Heart left ventricle (tissue), 16 donors: ENCODE measurements at places on chromosomes 1 and 21. TPM values are rescaled to one million over a fixed set of nuclear protein-coding genes. Genes with fewer than 3 reads are reported as not detected.
A peak's percentile ranks its signal among the peaks of the same experiment; 100 is the strongest.

- H3K4me3 ChIP-seq, result no peak overlapping the region
- DNase-seq, result no peak
- H3K27me3 ChIP-seq, result no peaks in the 10 kb centered on the region
- no peak overlapping the region for H3K27ac ChIP-seq
- H3K4me1 ChIP-seq, result peaks cover 43% of the 10 kb centered on the region
- no peaks in the 10 kb centered on the region for H3K36me3 ChIP-seq
Observed at GRCh38 chr1:94303005-94303404, 65.6 kb upstream of the ARHGAP29 start.

GRCh38 chr1:36160388-36160948 is 4.5 kb downstream of the MAP7D1 start:
- peak overlapping the region; percentile 56 for H3K4me3 ChIP-seq
- DNase-seq, result no peak
- H3K27ac ChIP-seq, result peak overlapping the region; percentile 87
- H3K36me3 ChIP-seq, result no peaks in the 10 kb centered on the region
- no peaks in the 10 kb centered on the region for H3K27me3 ChIP-seq

- H3K36me3 ChIP-seq, result no peaks in the 10 kb centered on the region
- no peak overlapping the region for H3K4me3 ChIP-seq
- H3K4me1 ChIP-seq, result no peaks in the 10 kb centered on the region
- no peaks in the 10 kb centered on the region for H3K27me3 ChIP-seq
- no peak overlapping the region for H3K27ac ChIP-seq
- no peak for DNase-seq
Observed at GRCh38 chr1:205693421-205693991, 13.2 kb upstream of the SLC45A3 start.

- H3K36me3 ChIP-seq, result peaks cover 4% of the 10 kb centered on the region
- no peaks in the 10 kb centered on the region for H3K27me3 ChIP-seq
- H3K4me3 ChIP-seq, result peak overlapping the region; percentile 87
- H3K27ac ChIP-seq, result peak overlapping the region; percentile 96
- peaks cover 60% of the 10 kb centered on the region for H3K4me1 ChIP-seq
Observed at GRCh38 chr1:70222716-70223235, 1.6 kb downstream of the SRSF11 start.

- H3K27ac ChIP-seq, result no peak overlapping the region
- no peak for DNase-seq
- H3K36me3 ChIP-seq, result no peaks in the 10 kb centered on the region
Observed at GRCh38 chr1:203096566-203096965, 10.8 kb upstream of the MYOG start.

- H3K4me1 ChIP-seq, result no peaks in the 10 kb centered on the region
- H3K4me3 ChIP-seq, result no peak overlapping the region
- no peaks in the 10 kb centered on the region for H3K27me3 ChIP-seq
- DNase-seq, result no peak
- no peaks in the 10 kb centered on the region for H3K36me3 ChIP-seq
- no peak overlapping the region for H3K27ac ChIP-seq
Observed at GRCh38 chr1:77018761-77019160, 151.5 kb downstream of the ST6GALNAC5 start.

DNA sequence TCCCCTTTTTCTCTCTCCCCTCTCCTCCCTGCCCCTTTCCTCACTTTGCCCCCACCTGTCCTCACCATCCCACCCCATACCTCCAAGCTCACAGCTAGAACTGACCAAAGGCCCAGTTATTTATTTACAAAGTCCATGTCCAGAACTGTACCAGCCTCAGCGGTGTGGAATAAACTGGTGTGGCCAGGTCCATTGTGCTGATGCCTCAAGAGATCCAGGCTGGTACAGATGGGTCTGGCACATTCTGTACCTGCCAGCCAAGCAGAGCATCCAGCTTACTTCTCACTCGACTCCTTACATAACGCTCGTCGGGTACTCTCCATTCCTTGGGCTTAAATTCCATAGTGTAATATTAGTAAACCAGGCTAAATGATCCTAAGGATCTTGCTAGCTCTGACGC is 11.8 kb downstream of the PDZK1IP1 start:
- H3K4me1 ChIP-seq, result peaks cover 15% of the 10 kb centered on the region
- H3K4me3 ChIP-seq, result no peak overlapping the region
- no peaks in the 10 kb centered on the region for H3K36me3 ChIP-seq
- no peak for DNase-seq
- no peaks in the 10 kb centered on the region for H3K27me3 ChIP-seq

- H3K27ac ChIP-seq, result no peak overlapping the region
- no peaks in the 10 kb centered on the region for H3K4me1 ChIP-seq
- H3K36me3 ChIP-seq, result no peaks in the 10 kb centered on the region
- DNase-seq, result no peak
Observed at GRCh38 chr1:44545961-44546360, 128.3 kb downstream of the TMEM53 start.

DNA sequence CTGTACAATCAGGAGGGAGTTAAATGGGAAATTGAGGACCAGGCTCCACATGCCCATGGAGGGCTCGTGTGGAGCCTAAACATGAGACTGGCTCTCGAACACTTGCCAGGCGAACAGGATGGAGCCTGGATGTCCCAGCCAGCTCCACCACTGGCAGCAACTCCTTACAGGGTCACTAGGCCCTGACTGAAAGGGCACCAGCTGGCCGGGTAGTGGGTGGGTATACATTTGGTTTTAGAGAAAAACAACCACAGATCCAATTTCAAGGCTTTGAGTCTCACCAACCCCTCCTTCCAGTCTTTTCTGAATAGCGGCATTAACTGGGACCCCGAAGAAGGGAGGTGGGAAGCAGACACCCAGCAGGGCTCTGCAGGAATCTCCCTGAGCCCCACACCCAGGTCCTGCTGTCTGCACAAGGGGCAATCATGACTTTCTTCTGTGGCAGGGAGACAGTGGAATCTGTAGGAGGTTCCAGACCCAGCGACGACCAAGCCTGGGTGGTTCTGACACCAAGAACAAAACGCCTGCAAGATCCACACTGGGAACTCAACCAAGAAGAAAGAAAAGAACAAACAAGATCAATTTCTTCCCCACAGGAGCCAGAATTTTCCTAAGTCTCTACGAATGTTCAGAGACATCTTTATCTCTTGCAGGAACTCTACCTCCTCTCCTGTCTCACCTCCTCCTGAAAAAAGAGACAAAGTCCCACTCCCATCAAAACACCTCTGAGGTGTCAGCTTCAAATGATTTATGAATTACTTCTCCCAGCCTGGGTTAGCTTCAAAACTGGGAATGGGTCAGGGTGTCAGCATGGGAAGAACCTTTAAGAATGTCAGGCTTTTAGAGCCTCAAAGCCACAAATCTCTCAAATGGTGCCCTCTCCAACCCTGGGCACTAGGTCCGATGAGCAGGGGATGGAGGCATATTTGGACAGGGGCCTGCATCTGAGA is 26.5 kb upstream of the SRP9 start:
- H3K4me3 ChIP-seq, result no peak overlapping the region
- no peak overlapping the region for H3K27ac ChIP-seq
- no peak for DNase-seq
- no peaks in the 10 kb centered on the region for H3K27me3 ChIP-seq
- peaks cover 30% of the 10 kb centered on the region for H3K4me1 ChIP-seq

DNA sequence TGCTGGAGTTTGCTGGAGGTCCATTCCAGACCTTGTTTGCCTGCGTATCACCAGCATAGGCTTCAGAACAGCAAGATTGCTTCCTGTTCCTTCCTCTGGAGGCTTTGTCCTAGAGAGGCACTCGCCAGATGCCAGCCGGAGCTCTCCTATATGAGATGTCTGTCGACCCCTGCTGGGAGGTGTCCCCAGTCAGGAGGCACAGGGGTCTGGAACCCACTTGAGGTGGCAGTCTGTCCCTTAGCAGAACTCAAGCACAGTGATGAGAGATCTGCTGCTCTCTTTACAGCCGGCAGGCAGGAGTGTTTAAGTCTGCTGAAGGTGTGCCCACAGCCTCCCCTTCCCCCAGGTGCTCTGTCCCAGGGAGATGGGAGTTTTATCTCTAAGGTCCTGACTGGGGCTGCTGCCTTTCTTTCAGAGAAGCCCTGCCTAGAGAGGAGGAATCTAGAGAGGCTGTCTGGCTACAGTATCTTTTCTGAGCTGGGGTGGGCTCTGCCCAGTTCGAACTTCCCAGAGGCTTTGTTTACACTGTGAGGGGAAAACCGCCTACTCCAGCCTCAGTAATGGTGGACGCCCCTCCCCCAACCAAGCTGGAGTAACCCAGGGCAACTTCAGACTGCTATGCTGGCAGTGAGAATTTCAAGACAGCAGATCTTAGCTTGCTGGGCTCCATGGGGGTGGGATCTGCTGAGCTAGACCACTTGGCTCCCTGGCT is 205.0 kb downstream of the GPR52 start:
- no peak overlapping the region for H3K27ac ChIP-seq
- no peaks in the 10 kb centered on the region for H3K36me3 ChIP-seq
- H3K4me3 ChIP-seq, result no peak overlapping the region
- no peaks in the 10 kb centered on the region for H3K4me1 ChIP-seq
- H3K27me3 ChIP-seq, result no peaks in the 10 kb centered on the region

- H3K4me3 ChIP-seq, result peak overlapping the region; percentile 29
- no peak for DNase-seq
- no peaks in the 10 kb centered on the region for H3K36me3 ChIP-seq
- peak overlapping the region; percentile 67 for H3K27ac ChIP-seq
Observed at GRCh38 chr1:99727575-99728185, 38.8 kb downstream of the FRRS1 start.

- H3K27ac ChIP-seq, result no peak overlapping the region
- no peak for DNase-seq
- H3K4me1 ChIP-seq, result no peaks in the 10 kb centered on the region
- no peak overlapping the region for H3K4me3 ChIP-seq
Observed at GRCh38 chr1:221468546-221468945, 273.3 kb downstream of the DUSP10 start.

DNA sequence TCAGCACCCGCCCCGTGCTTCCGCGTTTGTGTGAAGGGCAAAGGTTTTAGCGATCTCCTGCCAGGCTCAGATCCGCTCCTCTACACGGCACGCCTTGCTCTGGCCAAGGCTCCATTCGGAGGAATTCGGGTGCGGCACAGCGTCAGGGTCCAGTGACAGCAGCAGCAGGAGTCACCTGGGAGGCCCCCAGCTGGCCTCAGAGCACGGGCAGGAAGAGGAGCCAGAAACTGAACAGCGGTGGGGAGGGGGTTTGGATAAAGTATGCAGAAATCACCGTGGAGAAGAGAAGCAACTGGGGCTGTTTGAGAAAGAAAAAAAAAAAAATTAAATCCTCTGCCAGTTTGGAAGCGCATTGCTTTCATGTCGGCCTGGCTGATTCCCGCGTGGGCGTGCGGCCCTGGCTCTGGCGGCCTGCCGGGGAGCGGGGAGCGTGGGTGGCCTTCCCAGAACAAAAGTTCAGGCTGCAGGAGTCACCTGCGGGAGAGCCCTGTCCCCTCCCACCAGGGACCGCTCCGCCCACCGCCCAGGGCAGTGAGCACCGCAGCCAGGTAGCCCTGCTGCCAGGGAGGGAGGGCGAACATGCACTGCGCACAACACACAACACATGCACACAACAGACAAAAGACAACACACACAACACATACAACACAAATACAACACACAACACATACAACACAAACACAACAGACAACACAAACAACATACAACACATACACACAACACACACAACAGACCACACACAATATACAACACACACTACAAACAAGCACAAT is 107.6 kb downstream of the ETS2 start:
- H3K4me3 ChIP-seq, result no peak overlapping the region
- H3K27me3 ChIP-seq, result no peaks in the 10 kb centered on the region
- no peaks in the 10 kb centered on the region for H3K36me3 ChIP-seq
- DNase-seq, result peak; percentile 73
- H3K4me1 ChIP-seq, result peaks cover 58% of the 10 kb centered on the region
- peak overlapping the region; percentile 80 for H3K27ac ChIP-seq

DNA sequence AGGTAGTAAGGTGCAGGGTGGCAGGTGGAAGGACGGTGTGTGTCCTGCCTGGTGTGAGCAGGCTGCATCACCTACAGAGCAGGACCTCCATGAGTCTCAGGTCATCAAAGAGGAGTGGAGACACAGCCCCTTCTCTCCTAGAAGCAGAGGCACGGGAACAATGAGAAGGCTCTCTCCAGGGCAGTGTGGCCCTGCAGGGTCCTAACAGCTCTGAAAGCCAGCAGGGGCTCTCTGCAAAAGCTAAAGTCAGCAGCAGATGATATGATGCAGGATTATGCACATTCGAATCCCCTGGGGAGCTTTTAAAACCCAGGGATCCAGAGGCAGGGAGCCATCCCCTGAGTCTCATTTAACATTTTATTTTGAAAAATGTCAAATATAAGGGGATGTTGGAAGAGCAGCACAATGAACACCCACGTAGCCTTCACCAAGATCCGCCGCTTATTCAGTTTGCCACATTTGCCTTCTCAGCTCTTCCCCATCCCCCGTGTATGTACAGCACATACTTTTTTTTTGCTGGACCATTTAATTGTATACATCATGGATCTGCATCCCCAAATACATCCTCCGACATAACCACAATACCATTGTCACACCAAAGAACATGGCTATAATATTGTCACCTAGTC is 88.1 kb downstream of the CNIH3 start:
- H3K27me3 ChIP-seq, result no peaks in the 10 kb centered on the region
- H3K27ac ChIP-seq, result no peak overlapping the region
- no peaks in the 10 kb centered on the region for H3K36me3 ChIP-seq
- no peak overlapping the region for H3K4me3 ChIP-seq
- DNase-seq, result no peak

DNA sequence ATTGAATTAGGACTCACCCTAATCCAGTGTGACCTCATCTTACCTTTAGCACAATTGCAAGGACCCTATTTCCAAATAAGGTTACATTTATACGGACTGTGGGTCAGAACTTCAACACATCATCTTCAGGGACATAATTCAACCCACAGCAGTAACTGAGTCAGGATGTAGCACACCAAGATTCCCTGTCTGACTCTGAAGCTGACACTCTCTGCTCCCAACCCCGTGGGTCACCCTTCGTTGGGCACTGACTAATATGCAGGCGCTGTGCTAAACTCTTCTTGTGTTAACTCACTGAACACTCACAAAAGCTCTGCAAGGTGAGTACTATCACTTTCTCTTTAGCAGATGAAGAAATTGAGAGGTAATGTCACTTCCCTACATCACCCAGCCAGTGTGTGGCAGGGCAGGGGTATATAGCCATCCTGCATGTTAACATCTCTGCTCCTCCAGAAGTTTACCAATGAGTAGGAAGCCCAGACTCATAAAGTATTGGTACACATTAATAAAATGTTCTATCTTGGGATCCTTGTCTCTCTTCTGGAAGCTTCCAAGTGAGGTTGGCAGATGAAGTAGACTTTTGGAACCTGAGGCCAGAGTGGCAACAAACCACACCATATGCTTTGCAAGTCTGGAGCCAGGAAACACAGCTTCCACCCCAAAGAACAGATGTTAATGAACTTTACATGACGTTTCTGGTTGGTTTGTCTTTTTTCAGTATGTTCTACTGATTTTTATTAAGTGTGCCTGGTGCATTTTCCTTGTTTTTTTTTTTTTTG is 139.2 kb upstream of the KLHDC7A start:
- DNase-seq, result no peak
- no peak overlapping the region for H3K27ac ChIP-seq
- no peaks in the 10 kb centered on the region for H3K4me1 ChIP-seq
- H3K27me3 ChIP-seq, result peaks cover 9% of the 10 kb centered on the region

Gene SESN2
- 6.4 TPM for total RNA-seq

Gene GPR52
- total RNA-seq, result 2.8 TPM

Gene ERG
- total RNA-seq, result 15.9 TPM

Gene NCAM2
- total RNA-seq, result 3.2 TPM

Gene HES4
- 30.1 TPM for total RNA-seq

Gene ITGB2
- total RNA-seq, result 10.7 TPM

Gene LEFTY1
- total RNA-seq, result 0.35 TPM

Gene PADI2
- total RNA-seq, result 0.49 TPM

Gene VAV3
- 3.2 TPM for total RNA-seq

Gene TENT5C
- total RNA-seq, result 10.3 TPM
